Placental pericyte (primary cell): ENCODE measurements at places on chromosomes 2 and 18. TPM values are rescaled to one million over a fixed set of nuclear protein-coding genes. Genes with fewer than 3 reads are reported as not detected.

Gene CD8B2
- not detected in 2 replicates for total RNA-seq

Gene SOX11
- total RNA-seq = under 0.01 and 0.14 TPM in 2 replicates

Gene FASTKD2
- 26.0 and 47.8 TPM in 2 replicates for total RNA-seq

Gene SAP130
- 10.3 and 14.2 TPM in 2 replicates for total RNA-seq

Gene IRS1
- 14.0 and 37.8 TPM in 2 replicates for total RNA-seq

Gene RESP18
- not detected in 2 replicates for total RNA-seq

Gene HOXD9
- total RNA-seq = 1.7 TPM in 1 of 2 replicates, not detected in the other

Gene LYPD6B
- total RNA-seq = 5.4 and 12.5 TPM in 2 replicates

Gene ATP6V1B1
- total RNA-seq = 1.9 TPM in 1 of 2 replicates, not detected in the other

Gene DCDC2C
- total RNA-seq = not detected in 2 replicates

Gene CIB4
- not detected in 2 replicates for total RNA-seq

Gene PLGLB1
- total RNA-seq = 1.0 TPM in 1 of 2 replicates, not detected in the other

Gene ST6GAL2
- 0.44 and 27.3 TPM in 2 replicates for total RNA-seq

Gene IGFBP2
- total RNA-seq = 16.2 and 35.0 TPM in 2 replicates

Gene AQP12B
- not detected in 2 replicates for total RNA-seq

Gene UCN
- total RNA-seq = 0.86 and 1.1 TPM in 2 replicates

Gene GLB1L
- 15.2 and 23.4 TPM in 2 replicates for total RNA-seq

Gene FEV
- not detected in 2 replicates for total RNA-seq

Gene SERPINB10
- total RNA-seq = 0.57 and 1.1 TPM in 2 replicates

Gene TEKT4
- total RNA-seq = not detected in 2 replicates

Gene TMEM247
- total RNA-seq = 0.43 and 0.44 TPM in 2 replicates

Gene GKN1
- 0.22 TPM in 1 of 2 replicates, not detected in the other for total RNA-seq

Gene KANSL3
- total RNA-seq = 41.7 and 44.0 TPM in 2 replicates

Gene KCNK3
- 0.22 and 0.29 TPM in 2 replicates for total RNA-seq

Gene PPP1R1C
- total RNA-seq = 0.57 TPM in 1 of 2 replicates, not detected in the other

Gene GAREM1
- total RNA-seq = 0.44 and 0.72 TPM in 2 replicates

Gene C2orf80
- total RNA-seq = not detected in 2 replicates

Gene ICOS
- not detected in 2 replicates for total RNA-seq

Gene ESCO1
- 12.9 and 14.2 TPM in 2 replicates for total RNA-seq

Gene SIX3
- not detected in 2 replicates for total RNA-seq

Gene SNX17
- 141 and 166 TPM in 2 replicates for total RNA-seq

Gene SCN1A
- not detected in 2 replicates for total RNA-seq

Gene FN1
- 3,280 and 4,928 TPM in 2 replicates for total RNA-seq

Gene LIMS3
- 3.1 and 22.0 TPM in 2 replicates for total RNA-seq

Gene BUB1
- 2.4 and 67.9 TPM in 2 replicates for total RNA-seq

Gene KRTCAP3
- not detected in 2 replicates for total RNA-seq

Gene TSGA10
- total RNA-seq = 0.44 and 0.72 TPM in 2 replicates

Gene VWA3B
- not detected in 2 replicates for total RNA-seq
